Activated naive CD4-positive, alpha-beta T cell treated with anti-CD3 and anti-CD28 coated beads for 36 hours (primary cell): ENCODE measurements at places on chromosomes 12 and 14. TPM values are rescaled to one million over a fixed set of nuclear protein-coding genes. Genes with fewer than 3 reads are reported as not detected.

DNA sequence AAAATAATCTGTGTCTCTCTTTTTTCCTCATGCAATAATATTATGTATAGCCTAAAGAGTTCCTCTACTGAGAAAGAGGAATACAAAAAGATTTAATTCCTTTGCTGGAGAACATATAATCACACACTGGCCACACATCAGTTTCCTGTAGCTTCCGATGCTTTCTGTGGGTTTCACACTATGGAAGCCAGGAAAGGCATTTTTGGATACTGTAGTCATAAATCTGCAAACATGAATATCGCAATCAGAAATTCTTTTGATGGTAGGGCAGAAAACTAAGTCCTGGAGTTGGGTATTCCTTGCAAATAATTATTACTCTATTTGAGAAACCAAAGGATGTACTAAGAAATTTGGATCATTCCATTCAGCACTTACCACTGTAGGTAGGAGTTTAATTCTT lies 260.0 kb downstream of the ACSS3 start:
- DNase-seq, result no peak

DNA sequence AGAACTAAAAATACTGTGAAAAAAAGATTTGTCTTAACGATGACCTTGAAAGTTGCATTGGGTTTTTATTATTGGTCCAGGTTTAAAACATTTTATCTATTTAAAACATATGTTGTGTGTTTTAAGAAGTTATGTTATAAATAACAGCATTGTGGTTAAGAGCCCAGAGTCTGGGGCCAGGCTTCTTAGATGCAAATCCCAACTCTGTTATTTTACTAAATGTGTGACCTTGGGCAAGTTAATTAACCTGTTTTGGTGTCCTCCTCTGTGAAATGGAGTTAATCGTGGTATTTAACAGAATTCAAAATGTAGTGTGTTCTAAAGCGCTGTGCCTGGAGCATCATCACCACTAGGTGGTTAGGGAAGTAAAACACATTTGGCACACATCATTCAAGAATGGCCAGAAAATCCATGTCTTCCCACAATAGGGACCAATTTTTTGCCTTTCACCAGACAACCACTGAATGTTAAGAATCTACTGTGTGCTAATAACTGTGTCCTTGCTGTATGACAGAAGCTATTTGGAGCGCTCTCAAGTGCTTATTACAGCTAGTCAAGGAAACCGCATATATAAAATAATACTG lies 133.3 kb downstream of the MON2 start:
- no peak for DNase-seq

The SP7 gene
- total RNA-seq, result not detected

The GLS2 gene
- total RNA-seq, result 4.6 TPM
